Gastroesophageal sphincter (tissue), 4 donors: ENCODE measurements at places on chromosomes 2 and 18. TPM values are rescaled to one million over a fixed set of nuclear protein-coding genes. Genes with fewer than 3 reads are reported as not detected.

- ATAC-seq: peak; percentile 25
Measured at GRCh38 chr18:23307567-23308295, 145.4 kb upstream of the RIOK3 start.

DNA sequence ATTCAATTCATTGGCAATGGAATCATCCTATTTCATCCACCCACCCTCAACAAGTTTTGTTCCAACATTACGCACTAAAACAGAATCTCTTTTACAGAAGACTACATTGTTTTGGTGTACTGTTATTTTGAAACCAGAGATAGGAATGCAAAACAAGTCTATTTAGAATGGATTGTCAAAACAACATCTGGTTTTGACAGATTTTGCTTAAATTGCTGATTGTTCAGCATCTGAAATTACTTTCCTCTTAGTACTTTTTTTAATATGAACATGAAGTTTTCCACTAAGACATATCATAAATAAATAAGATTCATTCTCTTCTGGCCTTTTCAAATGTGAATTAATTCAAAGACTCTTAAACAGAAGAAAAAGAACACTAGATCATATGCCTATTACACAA lies 323.9 kb upstream of the TFPI start:
- no peak for ATAC-seq

DNA sequence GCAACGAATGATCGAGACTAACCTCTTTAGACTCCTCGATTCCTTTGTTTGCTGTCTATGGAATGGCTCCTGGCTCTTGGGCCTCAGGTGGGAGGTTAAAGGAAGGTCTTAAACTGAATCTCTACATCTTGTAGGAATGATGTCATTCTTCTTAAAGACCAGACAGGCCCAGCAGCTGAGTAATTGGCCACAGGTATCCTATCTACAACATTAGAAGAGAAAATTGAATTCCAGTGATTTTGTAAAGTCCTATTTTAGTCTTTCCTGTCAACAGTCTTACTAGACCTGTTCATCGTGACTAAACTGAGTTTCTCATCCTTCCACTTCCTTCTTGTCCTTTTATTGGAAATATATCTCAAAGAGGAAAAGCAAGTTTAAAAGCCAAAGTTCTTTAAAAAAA lies 274.8 kb downstream of the ALPK2 start:
- no peak for ATAC-seq

Gene KCNE4
- 17.4 TPM for total RNA-seq

Gene CFAP65
- not detected for total RNA-seq

Gene ABCG8
- not detected for total RNA-seq

Gene FEV
- total RNA-seq: not detected
